Esophagus muscularis mucosa (tissue), 4 donors: ENCODE measurements at places on chromosomes 13 and 19. TPM values are rescaled to one million over a fixed set of nuclear protein-coding genes. Genes with fewer than 3 reads are reported as not detected.
A peak's percentile ranks its signal among the peaks of the same experiment; 100 is the strongest.

GRCh38 chr19:35033067-35034004 lies 3.1 kb downstream of the SCN1B start:
- peaks cover 8% of the 10 kb centered on the region for H3K36me3 ChIP-seq
- no peak overlapping the region for H3K4me3 ChIP-seq
- no peak overlapping the region for H3K27ac ChIP-seq
- DNase-seq, result no peak

DNA sequence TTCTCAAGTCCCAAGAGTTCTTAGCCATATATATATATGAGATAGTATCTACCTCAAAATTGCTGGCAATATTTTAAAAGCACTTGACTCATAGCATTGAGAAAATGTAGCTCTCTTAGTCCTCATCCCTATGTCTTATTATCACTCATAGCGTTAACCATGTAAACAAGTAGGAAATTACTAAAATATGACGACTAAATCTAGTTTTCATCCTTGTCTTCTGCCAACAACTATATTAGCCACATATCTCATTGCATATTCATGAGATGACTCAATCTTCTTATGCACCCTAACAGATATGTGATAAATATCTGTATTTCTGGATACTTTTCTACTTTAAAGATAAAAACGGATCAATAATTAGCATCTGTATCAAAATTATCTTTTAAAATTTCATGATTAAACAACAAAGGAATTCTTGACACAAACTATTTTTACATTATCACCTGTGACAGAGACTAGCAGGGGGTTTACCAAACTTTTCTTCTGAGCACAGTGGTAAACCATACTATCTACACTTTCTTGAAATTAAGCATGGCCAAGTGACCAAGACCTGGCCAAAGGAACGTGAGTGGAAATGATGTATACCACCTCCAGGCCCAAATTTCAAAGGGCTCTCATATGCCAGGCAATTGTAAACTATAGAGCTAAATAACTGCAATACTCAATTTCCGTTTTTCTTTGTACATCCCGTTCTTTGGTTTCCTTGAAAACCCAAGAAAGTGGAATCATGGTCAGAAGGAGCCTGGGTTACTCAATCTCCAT lies 45.7 kb downstream of the ZC3H13 start:
- no peaks in the 10 kb centered on the region for H3K4me1 ChIP-seq
- H3K27me3 ChIP-seq, result no peaks in the 10 kb centered on the region
- no peak overlapping the region for H3K27ac ChIP-seq
- peaks cover 32% of the 10 kb centered on the region for H3K36me3 ChIP-seq
- DNase-seq, result no peak

GRCh38 chr13:35448465-35448864 lies 28.0 kb downstream of the MAB21L1 start:
- H3K4me3 ChIP-seq, result no peak overlapping the region
- no peak for DNase-seq
- no peaks in the 10 kb centered on the region for H3K4me1 ChIP-seq
- H3K36me3 ChIP-seq, result no peaks in the 10 kb centered on the region
- no peaks in the 10 kb centered on the region for H3K27me3 ChIP-seq

DNA sequence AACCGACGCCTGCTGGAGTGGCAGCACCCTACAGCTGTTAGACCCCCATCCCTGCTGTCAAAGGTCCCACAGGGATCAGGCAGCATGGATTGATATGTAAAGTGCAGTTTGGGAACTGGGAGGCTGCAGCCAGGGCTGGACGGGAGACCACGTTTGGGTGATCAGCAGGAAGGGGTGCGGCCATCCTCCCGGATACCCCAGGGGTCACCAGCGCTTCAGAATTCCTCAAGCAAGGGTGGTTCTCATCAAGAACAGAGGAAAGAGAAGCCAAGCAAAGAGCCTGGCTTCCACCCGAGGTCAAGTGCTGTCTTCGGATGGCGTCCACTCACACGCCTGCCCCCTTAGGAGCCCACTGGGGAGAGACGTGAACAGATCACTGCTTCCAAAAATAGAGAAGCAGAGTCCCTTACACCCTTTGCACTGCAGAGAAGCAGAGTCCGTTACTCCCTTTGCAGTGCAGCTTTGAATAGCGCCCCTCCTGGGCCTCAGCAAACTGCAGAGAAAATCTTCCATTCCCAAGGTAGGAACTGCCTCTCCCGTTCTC lies 35.5 kb downstream of the DHRS12 start:
- no peak overlapping the region for H3K4me3 ChIP-seq
- H3K27ac ChIP-seq, result peak overlapping the region; percentile 60
- peaks cover 60% of the 10 kb centered on the region for H3K36me3 ChIP-seq
- no peaks in the 10 kb centered on the region for H3K27me3 ChIP-seq

GRCh38 chr13:66965181-66965580 lies 265.0 kb downstream of the PCDH9 start:
- H3K36me3 ChIP-seq, result no peaks in the 10 kb centered on the region
- peaks cover 2% of the 10 kb centered on the region for H3K4me1 ChIP-seq
- no peak overlapping the region for H3K4me3 ChIP-seq
- H3K27me3 ChIP-seq, result no peaks in the 10 kb centered on the region

- peaks cover 6% of the 10 kb centered on the region for H3K27me3 ChIP-seq
- no peak for DNase-seq
- peaks cover 11% of the 10 kb centered on the region for H3K4me1 ChIP-seq
- no peaks in the 10 kb centered on the region for H3K36me3 ChIP-seq
These were observed 1.3 kb downstream of the TSKS start for GRCh38 chr19:49761625-49762311.

DNA sequence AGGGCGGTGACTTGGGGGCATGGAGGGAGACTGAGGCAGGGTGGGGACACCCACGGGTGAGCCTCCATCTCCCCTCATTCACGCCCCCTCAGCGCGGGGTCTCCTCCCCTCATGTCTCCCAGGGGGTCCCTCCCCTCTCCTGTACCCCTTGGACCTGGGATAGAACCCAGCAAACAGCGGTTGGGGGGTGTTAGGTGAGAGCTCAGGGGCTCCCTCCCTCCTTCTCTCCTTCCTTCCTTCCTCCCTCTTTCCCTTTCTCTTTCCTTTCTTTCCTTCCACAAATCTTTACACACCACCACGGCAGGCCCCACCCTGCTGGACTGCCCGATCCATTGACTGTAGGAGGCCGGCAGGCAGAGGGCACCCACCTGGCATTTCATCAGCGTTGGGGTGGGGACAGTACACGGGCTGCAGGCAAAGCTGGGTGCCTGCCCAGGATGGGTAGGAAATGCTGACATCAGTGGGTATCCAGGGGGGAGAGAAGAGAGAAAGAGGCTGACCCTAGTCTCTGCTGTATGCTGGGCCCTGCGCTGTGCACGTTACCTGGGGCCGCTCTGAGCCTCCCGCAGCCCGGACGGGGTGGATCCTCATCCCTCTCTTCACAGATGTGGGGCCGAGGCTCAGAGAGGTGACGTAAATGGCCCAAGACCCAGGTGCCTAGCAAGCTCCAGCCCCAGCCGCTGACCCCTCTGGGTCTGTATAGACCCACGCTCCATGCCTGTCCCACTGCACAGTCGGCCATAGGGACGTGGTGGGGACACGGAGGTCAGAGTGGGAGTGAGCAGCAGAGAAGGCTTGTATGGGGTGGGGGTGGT lies 3.5 kb downstream of the SSC5D start:
- peak overlapping the region; percentile 95 for H3K27ac ChIP-seq
- no peaks in the 10 kb centered on the region for H3K27me3 ChIP-seq
- H3K4me1 ChIP-seq, result peaks cover 77% of the 10 kb centered on the region
- no peaks in the 10 kb centered on the region for H3K36me3 ChIP-seq
- no peak for DNase-seq

DNA sequence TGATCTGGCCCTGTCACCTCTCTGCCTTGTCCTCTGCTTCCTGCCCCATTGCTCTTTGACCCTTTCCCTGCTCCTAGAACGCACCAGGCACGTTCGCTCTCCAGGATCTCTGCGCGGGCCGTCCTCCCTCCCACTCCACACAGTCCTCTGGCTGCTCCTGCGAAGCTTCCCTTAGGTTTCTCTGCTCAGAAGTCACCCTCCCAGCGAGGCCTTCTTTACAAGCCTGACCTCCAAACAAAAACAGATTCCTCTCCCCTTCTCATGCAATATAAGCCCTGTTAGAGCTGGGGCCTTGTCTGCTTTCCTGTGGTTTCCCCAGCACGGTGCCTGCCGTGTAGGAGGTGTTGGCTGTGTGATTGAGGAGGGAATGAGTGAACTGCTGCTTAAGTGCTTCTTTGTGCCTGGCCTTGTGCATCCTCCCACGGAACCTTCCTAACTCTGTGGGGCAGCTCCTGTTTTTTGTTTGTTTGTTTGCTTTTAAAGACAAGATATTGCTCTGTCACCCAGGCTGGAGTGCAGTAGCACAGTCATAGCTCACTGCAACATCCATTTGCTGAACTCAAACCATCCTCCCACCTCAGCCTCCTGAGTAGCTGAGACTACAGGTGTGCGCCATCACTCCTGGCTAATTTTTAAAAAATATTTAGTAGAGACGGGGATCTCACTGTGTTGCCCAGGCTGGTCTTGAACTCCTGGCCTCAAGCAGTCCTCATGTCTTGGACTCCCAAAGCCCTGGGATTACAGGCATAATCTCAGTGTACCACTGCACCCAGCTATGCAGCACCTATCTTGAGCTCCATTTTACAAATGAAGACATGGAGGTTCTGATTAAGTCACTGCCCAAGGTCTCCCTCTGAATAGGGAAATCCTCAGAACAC lies 82.0 kb downstream of the SIPA1L3 start:
- H3K27me3 ChIP-seq, result no peaks in the 10 kb centered on the region
- no peak overlapping the region for H3K27ac ChIP-seq
- DNase-seq, result no peak
- H3K36me3 ChIP-seq, result no peaks in the 10 kb centered on the region

DNA sequence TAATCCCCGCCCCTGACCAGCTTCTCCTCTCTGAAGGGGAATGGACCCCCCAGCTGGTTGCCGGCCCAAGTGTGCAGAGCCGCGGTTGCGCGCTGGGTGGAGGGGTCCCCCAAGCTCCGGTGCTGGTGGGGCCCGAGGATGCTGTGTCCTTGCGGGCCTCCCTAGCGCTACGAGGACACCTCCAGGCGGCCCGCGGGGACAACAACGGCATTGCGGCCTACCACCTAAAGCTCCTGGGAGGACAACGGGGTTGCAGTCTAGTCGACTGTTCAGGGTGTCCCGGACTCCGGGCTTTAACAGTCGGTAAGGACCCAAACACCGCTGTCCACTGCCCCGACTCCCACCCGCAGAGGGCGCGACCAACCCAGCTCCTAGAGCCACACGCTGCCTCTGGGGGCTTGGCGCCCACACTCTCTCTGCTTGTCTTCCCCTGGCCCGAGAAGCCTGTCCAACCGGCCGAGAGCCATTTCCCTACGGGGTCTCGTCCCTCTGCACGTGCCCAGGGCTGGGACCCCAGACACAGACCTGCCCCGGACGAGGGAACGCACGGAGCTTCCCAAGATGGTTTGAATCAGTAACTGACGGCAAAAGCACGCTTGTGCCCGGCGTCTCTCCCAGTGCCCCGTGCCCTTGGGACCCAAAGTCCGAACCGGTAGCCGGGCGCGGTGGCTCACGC lies 927 bp upstream of the SDHAF1 start:
- DNase-seq, result no peak
- H3K27me3 ChIP-seq, result no peaks in the 10 kb centered on the region
- H3K4me3 ChIP-seq, result peak overlapping the region; percentile 91
- peaks cover 24% of the 10 kb centered on the region for H3K4me1 ChIP-seq
- H3K27ac ChIP-seq, result peak overlapping the region; percentile 90

DNA sequence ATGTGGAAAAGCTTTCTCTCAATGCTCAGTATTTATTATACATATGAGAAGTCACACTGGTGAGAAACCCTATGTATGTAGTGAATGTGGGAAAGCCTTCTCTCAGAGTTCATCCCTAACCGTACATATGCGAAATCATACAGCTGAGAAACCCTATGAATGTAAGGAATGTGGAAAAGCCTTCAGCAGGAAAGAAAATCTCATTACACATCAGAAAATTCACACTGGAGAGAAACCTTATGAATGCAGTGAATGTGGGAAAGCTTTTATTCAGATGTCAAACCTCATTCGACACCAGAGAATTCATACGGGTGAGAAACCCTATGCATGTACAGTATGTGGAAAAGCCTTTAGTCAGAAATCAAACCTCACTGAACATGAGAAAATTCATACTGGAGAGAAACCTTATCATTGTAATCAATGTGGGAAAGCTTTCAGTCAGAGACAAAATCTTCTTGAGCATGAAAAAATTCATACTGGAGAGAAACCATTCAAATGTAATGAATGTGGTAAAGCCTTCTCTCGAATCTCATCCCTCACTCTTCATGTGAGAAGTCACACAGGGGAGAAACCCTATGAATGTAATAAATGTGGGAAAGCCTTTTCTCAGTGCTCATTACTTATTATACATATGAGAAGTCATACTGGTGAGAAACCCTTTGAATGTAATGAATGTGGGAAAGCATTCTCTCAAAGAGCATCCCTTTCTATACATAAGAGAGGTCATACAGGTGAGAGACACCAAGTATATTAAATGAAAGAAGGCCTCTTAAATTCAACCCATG lies 34.4 kb downstream of the ZNF568 start:
- H3K27me3 ChIP-seq, result no peaks in the 10 kb centered on the region
- H3K36me3 ChIP-seq, result peaks cover 36% of the 10 kb centered on the region
- DNase-seq, result no peak
- H3K27ac ChIP-seq, result no peak overlapping the region
- no peak overlapping the region for H3K4me3 ChIP-seq

DNA sequence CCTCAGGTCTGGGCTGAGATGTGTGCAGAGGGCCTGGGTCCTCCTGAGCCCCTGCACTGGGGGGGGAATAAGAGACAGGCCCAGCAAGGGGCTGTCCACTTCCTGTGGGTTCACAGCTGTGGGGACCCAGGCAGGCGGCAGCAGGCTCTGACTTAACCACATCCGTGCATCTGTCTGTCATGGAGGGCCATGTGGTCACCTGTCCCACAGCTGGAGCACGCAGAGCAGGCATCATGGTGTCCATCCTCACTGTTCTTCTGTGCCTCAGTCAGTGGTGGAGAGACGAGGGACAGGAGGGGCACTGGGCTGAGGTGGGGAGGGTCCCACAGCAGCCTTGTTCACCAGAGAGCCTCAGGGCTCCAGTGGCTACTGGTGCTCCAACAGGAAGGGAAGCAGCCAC lies 16.3 kb upstream of the KIR3DL3 start:
- no peaks in the 10 kb centered on the region for H3K27me3 ChIP-seq
- no peak overlapping the region for H3K4me3 ChIP-seq
- no peak overlapping the region for H3K27ac ChIP-seq
- DNase-seq, result no peak

- H3K36me3 ChIP-seq, result peaks cover 10% of the 10 kb centered on the region
- no peak overlapping the region for H3K4me3 ChIP-seq
- no peak for DNase-seq
- H3K27me3 ChIP-seq, result no peaks in the 10 kb centered on the region
These were observed 35.4 kb downstream of the ANKRD10 start for GRCh38 chr13:110879482-110879881.

GRCh38 chr13:58594747-58595600 lies 963.4 kb downstream of the PCDH17 start:
- no peak overlapping the region for H3K4me3 ChIP-seq
- H3K27ac ChIP-seq, result no peak overlapping the region
- no peaks in the 10 kb centered on the region for H3K36me3 ChIP-seq
- H3K27me3 ChIP-seq, result no peaks in the 10 kb centered on the region

IL12RB1 gene
- 0.91 TPM for total RNA-seq

LGALS7B gene
- total RNA-seq, result not detected

KIR3DL2 gene
- not detected for total RNA-seq

IGFL1 gene
- not detected for total RNA-seq

COL4A2 gene
- 572 TPM for total RNA-seq

APOC4 gene
- total RNA-seq, result not detected

ZNF99 gene
- total RNA-seq, result under 0.01 TPM
